ENCODE measurements at places on chromosomes 16 and 17. TPM values are rescaled to one million over a fixed set of nuclear protein-coding genes. Genes with fewer than 3 reads are reported as not detected.
A peak's percentile ranks its signal among the peaks of the same experiment; 100 is the strongest.

GRCh38 chr17:39145143-39145542 is 6.3 kb downstream of the PLXDC1 start:
- no peak for DNase-seq

Gene PRAC2
- total RNA-seq = 8.0 TPM

Gene TLCD2
- total RNA-seq = 1.4 TPM

GRCh38 chr16:58615280-58615679 is 14.3 kb downstream of the CNOT1 start:
- DNase-seq = no peak

Gene SCNN1G
- total RNA-seq = 0.78 TPM

Gene TBC1D26
- total RNA-seq = 3.6 TPM

Gene INO80E
- total RNA-seq = 92.4 TPM

DNA sequence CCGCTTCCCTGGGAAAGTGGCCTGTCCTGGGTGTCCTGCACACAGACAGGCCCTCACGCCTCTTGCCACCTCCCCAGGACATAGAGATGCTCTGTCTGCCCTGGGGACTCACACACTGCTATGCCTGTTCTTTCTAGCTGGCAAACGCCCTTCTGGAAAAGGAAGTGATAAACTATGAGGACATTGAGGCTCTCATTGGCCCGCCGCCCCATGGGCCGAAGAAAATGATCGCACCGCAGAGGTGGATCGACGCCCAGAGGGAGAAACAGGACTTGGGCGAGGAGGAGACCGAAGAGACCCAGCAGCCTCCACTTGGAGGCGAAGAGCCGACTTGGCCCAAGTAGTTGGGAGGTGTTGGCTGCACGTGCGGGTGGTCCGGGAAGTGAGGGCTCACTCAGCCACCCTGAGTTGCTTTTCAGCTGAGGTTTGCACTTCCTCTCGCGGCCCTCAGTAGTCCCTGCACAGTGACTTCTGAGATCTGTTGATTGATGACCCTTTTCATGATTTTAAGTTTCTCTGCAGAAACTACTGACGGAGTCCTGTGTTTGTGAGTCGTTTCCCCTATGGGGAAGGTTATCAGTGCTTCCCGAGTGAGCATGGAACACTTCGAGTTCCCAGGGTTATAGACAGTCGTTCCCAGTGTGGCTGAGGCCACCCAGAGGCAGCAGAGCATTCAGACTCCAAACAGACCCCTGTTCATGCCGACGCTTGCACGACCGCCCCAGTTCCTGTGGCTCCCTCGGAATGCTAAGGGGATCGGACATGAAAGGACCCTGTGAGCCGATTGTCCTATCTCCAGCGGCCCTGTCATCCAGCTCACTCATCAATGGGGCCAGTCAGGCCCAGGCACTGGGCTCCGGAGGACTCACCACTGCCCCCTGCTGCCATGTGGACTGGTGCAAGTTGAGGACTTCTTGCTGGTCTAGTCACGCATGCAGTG is 3.5 kb upstream of the RPL13 start:
- peak; percentile 97 for DNase-seq

DNA sequence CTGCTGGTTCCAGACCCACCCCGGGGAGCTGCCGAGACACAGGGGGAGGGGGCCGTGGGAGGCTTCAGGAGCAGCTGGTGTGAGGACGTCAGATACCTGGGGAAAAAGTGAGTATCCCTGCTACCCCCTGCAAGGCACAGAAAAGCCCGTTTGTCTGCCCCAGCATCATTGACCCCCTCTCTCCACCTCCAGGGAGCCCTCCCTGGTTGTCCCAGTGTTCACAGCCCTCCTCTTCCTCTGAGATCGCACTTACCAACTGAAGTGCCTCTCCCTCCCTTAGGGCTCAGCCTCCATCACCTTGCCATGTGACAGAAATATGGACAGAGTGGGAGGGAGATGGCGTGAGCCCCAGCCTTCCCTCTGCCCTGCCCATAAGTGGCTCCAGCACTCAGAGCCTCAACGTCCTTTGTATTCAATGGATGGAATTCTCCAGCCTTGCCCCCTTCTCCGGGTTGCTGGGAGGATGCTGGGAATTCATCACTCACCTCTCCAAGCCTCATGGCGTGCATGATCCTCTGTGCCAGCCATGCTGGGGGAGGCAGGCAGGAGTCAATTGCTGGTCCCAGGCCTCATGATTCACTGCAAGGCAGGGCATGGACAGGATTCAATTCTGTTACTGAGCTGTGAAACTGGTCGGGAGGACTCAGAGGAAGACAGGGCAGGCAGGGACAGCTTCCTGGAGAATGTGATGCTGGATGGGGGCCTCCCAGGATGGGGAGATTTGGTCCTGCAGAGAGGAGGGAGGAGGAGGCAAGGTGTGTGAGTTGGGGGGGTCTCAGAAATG is 14.6 kb downstream of the SPNS3 start:
- DNase-seq = no peak

All from WTC11 (cell line).